Uterus (tissue), 4 donors: ENCODE measurements at places on chromosomes 7 and 10.

DNA sequence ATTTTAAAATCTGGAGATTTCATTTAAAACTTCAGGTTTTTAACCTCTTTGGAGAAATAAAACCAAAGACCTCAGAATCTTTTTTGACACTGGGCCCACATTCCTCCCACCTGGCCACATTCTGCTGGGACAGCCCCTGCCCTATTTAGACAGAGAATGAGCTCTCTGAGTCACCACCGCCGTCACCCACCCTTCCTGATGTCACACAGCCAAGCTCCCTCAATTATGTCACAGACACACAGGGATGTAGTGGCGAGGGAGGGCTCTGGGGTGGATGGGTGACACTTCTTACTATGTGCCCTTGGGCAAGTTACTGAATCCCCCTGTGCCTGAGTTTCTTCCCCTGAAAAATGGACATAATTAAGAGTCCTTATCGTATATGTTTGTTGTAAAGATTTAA, 162.6 kb downstream of the RAB11FIP2 start:
- no peak for DNase-seq

DNA sequence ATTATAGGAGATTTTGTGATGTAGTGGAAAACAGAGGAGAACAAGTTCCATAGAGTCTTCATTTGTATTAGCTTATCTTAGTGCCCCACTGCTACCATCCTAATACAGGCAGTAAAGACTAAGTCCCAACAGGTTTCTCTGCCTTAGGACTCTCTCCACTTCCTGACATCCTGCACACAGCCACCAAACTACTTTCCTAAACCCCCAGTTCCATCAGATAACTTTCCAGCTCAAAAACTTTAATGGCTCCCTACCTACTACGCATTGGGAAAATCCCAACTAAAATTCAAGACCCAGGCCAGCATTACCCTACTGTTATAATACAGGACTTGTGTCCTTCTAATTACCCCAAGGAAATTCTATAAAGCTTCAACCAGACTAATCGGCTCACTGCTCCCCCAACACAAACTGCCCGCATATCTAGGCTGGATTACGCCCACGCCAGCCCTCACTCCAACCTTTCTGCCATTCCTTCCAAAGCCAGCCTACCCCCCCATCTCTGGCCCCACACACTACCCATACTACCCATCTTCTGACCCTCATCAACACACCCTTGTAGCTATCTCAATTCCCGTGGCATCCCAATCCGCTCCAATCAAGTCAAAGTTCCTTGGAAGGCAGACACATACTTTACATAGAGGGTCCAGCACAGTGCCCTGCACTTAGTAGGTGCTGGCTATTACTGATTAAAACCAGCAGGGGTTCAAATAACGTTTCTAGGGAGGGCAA, 1.4 kb downstream of the IDE start:
- no peak for DNase-seq

DNA sequence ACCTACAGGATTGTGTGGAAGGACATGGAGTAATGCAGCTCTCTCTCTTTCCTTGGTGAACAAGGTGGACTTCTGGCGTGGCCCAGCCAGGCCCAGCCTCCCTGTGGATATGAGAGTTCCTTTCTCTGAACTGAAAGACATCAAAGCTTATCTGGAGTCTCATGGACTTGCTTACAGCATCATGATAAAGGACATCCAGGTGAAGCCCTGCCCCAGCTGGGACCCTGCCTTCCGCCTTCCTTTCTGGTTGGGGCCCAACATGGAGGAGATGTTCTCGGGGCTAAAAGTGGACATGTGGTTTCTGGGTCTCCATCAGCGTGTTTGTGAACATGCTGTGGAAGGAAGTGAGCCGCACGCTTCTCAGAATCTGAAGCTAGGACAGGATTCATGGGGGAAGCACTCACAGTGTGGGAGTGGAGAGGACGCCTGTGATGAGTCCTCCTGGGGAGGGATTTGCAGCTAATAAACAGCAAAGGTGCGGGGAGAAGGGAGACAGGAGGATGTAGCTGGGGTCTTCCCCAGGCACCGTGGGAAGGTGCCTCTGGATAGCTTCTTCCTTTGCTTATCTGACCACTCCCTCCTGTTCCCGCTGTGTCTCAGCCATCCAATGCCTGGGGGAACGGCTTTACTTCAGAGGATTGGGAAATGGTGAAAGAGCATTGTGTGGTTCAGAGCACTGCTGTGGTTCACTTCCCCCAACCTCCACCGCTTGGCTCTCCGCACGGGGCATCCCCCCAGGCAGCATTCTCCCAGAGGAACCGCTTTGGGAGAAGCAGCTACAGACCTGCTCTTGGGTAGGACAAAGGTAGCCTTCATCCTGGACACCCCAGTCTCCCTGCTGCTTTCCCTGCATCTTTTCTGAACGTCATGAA, 5.5 kb downstream of the CPA5 start:
- DNase-seq = no peak

GRCh38 chr10:132176623-132177500, 9.9 kb upstream of the DPYSL4 start:
- no peak for DNase-seq

GRCh38 chr10:65571011-65571570, 1354.7 kb upstream of the LRRTM3 start:
- no peak for DNase-seq

DNA sequence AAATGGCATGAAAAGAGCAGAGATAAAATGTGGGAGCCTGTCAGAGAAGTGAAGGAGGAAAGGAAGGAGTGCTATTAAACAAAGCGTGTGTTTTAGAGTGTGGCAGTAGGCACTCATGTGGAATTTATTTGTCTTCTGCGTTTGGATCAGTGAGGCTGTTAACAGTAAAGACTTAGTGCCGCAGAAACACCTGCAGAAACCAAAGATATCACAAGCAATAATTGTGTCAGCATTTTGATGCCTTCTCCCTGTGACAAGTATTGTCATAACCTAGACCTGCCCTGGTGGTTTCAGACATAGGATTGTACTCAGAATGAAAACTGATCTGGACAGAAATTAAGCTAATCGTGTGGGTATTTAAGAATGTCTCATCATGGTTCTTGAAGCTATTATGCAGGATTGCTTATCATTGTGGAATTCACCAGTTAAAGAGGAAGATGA, 191.0 kb downstream of the CAMK1D start:
- no peak for DNase-seq

- DNase-seq = no peak
Observed at GRCh38 chr10:130914367-130914766, 397.2 kb downstream of the TCERG1L start.

DNA sequence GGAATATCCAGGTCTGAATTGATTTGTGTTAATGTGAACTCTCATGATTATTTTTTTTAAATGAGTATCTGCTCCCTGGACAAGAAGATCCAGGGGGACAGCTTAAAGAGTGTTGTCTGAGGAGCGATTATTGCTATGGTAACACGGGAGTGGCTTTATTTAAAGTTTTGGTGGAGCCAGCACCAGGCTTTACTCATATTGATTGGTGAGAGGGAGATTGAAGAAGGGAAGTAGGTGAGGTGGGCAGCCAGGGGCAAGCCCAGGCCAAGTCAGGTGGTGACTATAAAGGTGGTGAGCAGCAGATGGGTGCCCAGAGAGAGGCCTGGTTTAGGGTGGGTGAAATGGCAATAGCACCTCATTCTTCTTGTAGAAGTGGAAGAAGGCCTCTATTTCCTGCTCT, 10.2 kb upstream of the AGR2 start:
- DNase-seq = no peak

GRCh38 chr7:136807598-136807997, 60.9 kb upstream of the CHRM2 start:
- no peak for DNase-seq

- DNase-seq = no peak
Observed at GRCh38 chr7:42549866-42550485, 313.0 kb upstream of the GLI3 start.

DNA sequence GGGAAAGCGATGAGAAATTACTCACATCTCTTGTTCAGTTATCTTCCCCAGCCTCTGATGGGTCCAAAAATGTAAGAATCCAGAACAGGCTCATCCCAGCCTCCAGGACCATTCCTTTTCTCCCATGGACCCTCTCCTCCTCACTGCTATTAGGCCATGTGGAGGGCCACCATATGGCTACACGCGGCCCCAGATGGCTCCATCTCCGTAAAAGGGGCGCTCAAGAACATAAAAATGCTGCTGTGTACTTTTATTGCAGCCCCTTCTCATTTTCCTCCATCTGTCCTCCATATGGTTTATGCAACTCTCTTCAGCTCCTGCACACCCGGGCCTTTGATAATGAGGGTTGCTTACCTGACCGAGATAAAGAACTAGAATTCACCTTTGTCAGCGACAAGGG, 166.2 kb downstream of the RAPGEF5 start:
- DNase-seq = no peak

GRCh38 chr7:2894118-2894940, 50.2 kb upstream of the GNA12 start:
- no peak for DNase-seq

- DNase-seq = no peak
Observed at GRCh38 chr7:155824227-155824886, 12.1 kb upstream of the SHH start.

GRCh38 chr10:124688889-124689670, 55.1 kb downstream of the FAM53B start:
- no peak for DNase-seq

- DNase-seq = no peak
Observed at GRCh38 chr7:150866932-150867564, 14.7 kb downstream of the AOC1 start.

- DNase-seq = no peak
Observed at GRCh38 chr10:89309156-89310055, 7.6 kb downstream of the IFIT2 start.

DNA sequence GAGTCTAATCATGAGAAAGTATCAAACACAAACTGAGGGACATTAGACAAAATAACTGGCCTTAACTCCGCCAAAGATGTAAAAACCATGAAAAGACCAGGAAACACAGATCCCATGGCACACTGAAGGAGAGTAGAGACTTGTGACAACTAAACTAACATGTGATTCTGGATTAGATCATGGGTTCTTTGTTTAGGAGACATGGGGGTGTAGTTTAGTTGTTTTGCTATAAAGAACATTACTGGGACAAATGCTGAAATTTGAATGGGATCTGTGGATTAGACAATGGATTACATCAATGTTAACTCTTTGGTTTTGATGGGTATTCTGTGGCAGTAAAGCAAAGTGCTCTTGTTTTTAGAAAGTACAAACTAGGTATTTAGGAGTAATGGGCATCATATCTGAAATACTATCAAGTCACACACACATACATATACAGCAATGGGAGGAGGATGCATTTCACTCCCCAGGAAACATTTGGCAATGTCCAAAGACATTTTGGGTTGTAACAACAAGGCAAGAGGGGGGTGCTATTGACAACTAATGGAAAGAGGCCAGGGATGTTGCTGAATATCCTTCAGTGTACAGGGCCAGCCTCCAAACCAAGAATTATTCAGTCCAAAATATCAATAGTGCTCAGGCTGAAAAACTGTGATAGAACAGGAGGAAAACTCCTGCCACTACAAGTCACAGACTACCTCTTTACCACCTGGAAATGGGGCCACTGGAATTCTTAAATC, 32.4 kb downstream of the WAPL start:
- no peak for DNase-seq

- DNase-seq = no peak
Observed at GRCh38 chr7:144857463-144857862, 21.6 kb upstream of the TPK1 start.

GRCh38 chr10:91552274-91553095, 80.4 kb downstream of the PPP1R3C start:
- DNase-seq = no peak
